ENCODE measurements at places on chromosomes 16 and 17.

GRCh38 chr16:3161235-3162018, 26.6 kb upstream of the OR1F1 start:
- no peak for DNase-seq

DNA sequence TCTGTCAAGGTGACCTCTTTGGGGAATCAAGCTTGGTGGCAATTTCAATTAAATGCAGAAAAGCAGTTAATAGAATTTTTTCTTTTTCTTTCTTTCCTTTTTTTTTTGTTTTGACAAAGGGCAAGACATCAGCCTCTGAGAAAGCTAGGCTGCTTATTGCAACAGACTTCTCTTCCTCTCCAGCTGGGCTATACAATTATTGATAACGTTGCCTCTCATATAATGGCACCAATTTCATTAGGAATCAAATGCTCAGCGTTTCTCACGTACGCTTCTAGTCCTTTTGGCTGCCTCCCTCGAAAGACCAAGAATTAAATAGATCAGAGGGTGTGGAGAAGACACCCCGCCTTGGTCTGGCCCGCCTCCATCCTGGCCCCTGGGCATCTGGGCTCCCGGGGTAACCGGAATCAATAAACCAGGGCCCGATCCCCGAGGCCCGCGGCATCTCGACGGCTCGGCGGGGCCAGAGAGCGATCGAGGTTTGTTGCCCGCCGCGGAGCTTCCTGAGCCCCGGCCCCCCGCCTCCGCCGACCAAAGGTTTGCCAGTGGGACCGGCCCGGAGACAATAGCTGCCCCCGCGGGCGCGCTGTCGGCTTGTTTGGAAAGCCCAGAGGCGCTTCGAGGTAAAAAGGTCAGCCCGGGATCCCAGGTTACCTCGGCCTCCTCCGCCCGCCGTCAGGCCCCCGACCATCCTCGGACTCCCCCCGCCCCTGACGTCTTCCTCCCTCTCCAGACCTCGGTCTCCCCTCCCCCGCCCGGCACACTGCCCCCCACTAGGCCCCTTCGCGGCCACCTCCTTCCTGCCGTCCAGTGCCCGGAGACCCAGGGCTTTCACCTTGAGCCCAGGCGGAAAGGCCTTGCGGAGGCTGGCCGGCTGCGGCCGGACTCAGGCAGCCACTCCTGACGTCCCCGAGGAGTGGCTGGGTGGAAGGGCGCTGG, 3.9 kb downstream of the HOXB1 start:
- DNase-seq, result no peak

DNA sequence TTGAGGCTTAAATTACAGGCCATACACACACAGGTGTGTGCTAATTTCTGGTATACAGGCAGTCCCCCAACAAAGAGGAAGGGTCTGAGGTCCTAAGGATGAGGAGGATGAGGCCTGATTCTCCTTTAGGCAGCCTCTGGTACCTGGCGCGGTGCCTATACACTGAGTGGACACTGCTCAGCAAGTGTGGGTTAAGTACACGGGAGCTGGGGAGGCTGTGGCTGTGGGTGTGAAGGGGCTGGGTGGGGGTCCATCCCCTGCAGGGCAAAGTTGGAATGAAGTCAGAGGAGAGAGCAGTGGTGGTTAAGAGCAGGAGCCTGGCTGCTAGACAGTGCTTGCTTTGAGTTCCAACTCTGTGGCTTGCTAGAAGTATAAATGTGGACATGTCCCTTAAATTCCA, 10.9 kb downstream of the MRM1 start:
- DNase-seq, result no peak

DNA sequence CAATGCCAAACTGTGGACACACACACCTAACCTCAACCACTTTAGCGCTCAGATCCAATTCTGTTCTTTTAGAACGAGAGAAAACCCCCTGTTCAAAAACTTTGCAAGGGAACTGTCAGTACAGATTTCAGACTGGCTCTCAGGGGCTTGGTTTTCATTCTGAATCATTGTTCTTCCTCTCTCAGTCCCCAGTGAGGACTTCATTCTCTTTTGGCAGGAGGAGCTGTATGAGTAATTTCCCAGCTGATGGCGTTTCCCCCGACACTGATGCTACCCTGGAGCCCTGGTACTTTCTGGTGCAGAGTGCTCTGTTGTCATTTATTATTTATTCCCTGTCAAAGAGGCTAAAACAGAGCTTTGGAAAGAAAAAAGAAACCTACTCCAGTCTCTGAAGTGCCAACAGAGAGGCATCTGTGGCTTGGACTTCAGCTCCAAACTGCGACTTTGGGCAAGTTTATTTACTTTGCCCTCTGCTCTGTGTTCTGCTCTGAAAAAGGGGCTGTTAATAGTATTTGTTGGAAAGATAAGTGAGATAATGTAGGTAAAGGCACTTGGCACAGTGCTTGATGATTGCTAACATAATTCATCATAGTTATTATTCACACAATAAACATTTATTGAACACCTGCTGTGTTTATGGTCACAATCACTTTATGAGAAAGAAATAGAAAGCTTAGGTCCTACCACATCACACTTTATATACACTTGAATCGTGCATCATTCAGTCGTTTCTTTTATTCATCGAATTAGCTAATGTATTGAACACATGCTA, 28.3 kb downstream of the ETV4 start:
- DNase-seq, result no peak

DNA sequence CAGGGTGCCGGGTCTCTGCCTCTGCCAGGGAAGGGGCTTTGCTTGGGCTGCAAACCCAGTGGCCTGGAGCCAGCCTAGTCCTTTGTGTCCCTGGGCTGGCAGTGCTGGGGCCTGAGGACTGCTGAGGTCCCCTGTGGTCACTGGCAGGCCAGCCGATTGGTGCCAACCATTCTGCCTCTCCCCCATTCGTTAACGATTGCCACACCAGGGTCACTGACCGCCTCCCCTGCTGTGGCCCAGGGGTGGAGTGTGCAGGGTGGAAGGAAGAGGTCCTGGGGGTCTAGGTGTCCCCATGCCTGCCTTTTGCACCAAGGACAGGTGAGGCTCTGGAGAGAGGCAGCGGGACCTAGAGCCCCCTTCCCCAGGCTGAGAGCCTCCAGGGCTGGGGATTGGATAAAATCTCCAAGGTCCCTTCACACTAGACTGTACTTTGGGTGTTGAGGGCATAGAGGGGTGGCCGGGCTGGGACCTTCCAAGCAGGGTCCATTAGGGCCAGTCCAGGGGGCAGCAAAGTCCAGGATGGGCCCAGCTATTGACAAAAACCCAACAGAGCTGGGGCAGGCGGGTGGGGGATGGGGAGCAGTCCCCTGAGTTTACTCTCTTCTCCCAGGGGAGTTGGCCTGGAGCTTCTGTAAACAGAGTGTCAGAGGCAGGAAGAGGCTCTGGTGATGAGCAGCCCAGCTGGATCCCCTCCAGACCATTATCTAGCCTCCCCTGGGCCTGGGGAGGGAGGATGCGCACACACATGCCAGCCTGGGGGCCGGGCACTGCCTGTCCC, 1.1 kb downstream of the VASN start:
- no peak for DNase-seq

- DNase-seq, result no peak
Measured at GRCh38 chr17:81556863-81557262, 4.7 kb upstream of the FAAP100 start.

DNA sequence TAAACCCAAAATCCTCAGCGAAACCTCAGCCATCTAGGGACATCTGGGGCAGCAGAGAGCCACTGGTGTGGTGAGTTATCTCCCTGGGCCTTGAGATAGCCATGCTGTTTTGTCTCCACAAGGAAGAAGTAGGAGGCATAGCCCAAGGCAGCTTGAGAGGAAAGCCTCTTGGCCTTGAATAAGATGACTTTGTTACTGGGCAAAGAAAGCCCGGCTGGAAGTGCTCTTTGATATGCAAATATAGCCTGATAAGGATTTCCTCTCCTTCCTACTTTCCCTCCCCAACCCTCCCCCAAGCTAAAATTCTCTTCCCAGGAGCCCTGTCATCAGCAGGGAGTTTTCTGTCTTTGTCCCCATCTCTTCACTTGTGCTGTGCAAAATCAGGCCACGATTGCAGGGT, 694.4 kb downstream of the MAF start:
- DNase-seq, result no peak

DNA sequence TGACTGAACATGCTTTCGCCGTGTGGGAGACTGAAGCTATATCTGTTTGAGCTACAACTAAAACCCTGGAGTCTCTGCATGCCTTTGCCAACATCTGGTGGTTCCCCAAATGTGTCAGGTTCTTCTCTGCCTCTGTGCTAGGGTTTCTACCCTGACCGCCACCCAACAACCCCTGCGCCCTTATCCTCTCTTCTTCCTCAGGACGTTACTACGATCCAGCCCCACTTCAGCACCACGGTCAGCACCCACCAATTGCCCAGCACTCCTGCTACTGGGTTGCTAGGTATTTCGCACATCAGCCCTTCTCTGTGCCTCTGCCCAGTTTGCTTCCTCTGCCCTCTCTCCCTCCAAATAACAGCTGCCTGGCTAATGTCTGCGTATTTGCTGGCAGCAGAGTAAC, 106.3 kb upstream of the HSBP1 start:
- no peak for DNase-seq

DNA sequence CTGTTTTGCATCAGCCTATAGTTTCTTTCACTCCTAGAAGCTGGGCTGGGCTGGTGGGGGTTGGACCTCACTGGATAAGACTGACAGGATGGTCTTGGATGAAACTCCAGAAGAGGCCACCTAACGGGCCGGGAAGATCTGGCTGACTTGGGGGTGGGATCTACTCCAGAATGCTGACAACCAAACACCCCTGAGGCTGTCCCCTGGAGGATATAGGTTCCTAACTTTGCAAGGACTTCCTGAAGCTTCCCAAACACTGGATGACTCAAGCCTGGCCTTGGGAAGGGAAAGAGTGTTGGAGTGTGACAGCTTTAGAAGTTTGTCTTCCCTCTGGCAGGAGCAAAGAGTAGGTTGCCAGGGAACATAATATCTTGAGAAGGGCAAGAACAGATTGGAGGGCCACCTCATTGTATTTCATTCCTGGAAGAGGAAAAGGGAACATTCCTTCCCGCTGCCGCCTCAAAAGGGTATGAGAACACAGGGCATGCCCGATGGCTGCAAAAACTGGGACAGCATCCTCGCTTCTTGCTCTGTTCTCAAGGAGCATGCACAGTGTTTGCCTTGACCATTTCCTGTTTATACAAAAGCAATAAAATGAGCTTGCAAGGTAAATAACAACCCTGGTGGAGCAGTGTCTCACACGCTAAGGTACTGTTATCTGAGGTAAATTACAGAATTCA, 6.8 kb upstream of the CYB5B start:
- DNase-seq, result no peak

- no peak for DNase-seq
Measured at GRCh38 chr17:5127910-5128309, 12.1 kb downstream of the USP6 start.

DNA sequence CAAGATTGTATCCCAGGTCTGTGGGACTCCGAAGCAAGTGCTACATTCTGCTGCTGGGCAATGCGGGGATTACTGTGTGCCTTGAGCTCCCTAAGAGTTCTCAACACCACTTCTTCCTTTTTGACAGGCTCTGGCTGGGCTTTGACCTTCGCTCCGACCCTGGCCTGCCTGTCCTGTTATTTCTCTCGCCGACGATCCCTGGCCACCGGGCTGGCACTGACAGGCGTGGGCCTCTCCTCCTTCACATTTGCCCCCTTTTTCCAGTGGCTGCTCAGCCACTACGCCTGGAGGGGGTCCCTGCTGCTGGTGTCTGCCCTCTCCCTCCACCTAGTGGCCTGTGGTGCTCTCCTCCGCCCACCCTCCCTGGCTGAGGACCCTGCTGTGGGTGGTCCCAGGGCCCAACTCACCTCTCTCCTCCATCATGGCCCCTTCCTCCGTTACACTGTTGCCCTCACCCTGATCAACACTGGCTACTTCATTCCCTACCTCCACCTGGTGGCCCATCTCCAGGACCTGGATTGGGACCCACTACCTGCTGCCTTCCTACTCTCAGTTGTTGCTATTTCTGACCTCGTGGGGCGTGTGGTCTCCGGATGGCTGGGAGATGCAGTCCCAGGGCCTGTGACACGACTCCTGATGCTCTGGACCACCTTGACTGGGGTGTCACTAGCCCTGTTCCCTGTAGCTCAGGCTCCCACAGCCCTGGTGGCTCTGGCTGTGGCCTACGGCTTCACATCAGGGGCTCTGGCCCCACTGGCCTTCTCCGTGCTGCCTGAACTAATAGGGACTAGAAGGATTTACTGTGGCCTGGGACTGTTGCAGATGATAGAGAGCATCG, 2.4 kb downstream of the SLC16A13 start:
- no peak for DNase-seq

DNA sequence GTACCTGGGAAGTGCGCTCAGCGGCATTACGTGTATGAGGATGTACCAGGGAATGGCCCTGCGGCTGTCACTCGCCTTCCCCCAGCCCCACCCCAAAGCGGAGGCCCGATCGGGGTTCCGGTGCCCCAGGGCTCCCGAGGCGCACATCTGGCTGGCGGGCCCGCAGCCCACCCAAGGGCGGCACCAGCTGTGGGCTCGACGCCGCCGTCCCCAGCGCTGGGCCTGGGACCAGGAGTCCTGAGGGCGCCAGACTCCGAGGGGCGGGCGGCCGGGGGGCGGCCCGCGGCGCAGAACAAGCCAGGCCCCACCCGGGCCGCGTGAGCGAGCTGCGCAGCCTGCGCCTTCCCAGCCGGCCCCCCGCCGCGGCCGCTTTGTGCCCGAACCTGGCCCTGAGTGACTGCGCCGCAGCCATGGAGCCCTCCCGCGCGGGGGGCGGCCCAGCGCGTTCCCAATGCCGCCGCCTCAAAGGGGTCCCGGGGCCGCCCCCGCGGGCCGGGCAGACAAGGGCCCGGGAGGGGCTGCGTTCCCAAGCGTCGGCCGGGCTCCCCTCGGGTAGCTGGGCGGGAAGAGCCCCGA, 17.4 kb downstream of the ZNF423 start:
- no peak for DNase-seq

DNA sequence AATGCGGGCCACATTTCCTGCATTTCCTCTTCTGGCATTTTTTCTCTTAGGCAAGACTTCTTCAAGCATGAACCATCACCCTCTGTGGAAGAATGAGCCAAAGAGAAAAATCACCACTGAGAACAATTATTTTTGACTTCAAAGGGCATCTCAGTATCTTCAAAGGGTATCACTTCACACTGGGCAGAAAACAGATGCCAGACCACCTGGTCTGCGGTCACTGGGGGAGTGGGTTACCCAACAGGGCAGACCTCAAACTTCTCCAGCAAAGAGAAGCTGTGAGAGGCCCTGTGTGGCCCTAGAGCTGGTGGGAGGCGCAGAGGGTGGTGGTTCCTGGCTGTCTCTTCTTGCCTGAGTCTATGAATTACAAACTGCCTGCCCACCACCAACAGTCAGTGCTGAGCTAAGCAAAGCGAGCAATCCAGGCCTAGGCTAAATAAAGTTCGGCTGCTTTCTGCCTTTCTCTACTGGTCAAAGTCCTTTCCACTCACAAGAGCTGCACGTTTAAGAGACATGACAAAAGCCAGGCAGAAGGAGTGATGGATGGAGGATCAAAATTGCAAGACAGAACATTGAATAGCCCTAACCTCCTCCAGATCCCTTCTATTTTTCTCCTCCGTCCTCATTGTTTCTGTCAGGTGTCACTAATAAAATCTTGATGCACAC, 602.7 kb upstream of the CDH5 start:
- no peak for DNase-seq

- DNase-seq, result no peak
Measured at GRCh38 chr16:87570938-87571867, 31.1 kb upstream of the JPH3 start.

- no peak for DNase-seq
Measured at GRCh38 chr16:64182985-64183384, 938.9 kb downstream of the CDH11 start.

Data from stimulated activated CD8-positive, alpha-beta memory T cell treated with anti-CD3 and anti-CD28 coated beads, Interleukin-15, amount 100 ng/mL, for 4 hours (primary cell).